ENCODE measurements at places on chromosomes 16 and 17. TPM values are rescaled to one million over a fixed set of nuclear protein-coding genes. Genes with fewer than 3 reads are reported as not detected.

- H3K27me3 ChIP-seq, result no peaks in the 10 kb centered on the region
- H3K4me1 ChIP-seq, result peaks cover 2% of the 10 kb centered on the region
- no peak overlapping the region for H3K4me3 ChIP-seq
- H3K36me3 ChIP-seq, result peaks cover 22% of the 10 kb centered on the region
- no peak for DNase-seq
Measured at GRCh38 chr17:48860034-48860433, 29.2 kb downstream of the CALCOCO2 start.

DNA sequence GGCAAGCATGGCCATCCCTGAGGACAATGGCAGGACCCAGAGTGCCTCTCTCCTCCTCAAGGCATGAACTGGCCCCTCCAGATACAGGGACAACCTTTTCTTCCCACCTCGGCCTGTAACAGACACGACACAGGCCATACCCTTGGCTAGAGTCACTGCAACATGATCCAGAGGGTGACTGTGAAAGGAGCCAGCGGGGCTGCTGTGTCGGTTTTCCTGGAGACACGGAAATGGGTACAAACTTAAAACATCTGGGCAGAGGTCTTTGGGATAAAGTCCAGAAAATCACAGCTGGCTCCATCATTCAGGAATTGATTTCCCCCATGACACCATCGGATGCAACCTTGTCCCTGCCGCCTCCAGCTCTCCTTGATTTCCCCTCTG lies 5.3 kb downstream of the CEP295NL start:
- H3K4me1 ChIP-seq, result peaks cover 2% of the 10 kb centered on the region
- H3K36me3 ChIP-seq, result no peaks in the 10 kb centered on the region
- no peaks in the 10 kb centered on the region for H3K27me3 ChIP-seq
- DNase-seq, result no peak

- DNase-seq, result no peak
- peaks cover 2% of the 10 kb centered on the region for H3K36me3 ChIP-seq
- H3K27me3 ChIP-seq, result no peaks in the 10 kb centered on the region
Measured at GRCh38 chr16:57514371-57514770, 22.0 kb downstream of the CCDC102A start.

DNA sequence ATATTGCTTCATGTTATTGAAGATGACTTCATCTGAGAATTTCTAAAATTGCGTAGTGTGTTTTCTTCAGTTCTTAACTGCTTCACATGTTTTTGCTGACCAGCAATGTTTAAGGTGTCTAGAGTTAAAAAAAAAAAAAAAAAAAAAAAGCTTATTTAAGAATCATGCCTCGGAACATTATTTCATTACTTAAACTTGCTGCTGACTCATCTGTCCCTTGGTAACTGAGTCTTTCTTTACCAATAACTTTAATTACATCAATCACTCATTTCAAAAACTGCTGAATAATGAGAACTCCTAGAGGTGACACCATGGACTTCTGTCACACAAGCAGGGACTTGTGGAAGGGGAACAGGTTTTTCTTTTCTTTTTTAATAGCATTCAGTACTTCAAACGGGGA lies 16.2 kb downstream of the IRX5 start:
- H3K4me1 ChIP-seq, result no peaks in the 10 kb centered on the region
- no peak for DNase-seq
- H3K27ac ChIP-seq, result no peak overlapping the region
- H3K36me3 ChIP-seq, result no peaks in the 10 kb centered on the region

- H3K27ac ChIP-seq, result no peak overlapping the region
- no peak overlapping the region for H3K4me3 ChIP-seq
- no peak for DNase-seq
- H3K4me1 ChIP-seq, result no peaks in the 10 kb centered on the region
- peaks cover 56% of the 10 kb centered on the region for H3K27me3 ChIP-seq
Measured at GRCh38 chr16:86297391-86297790, 212.9 kb upstream of the FOXF1 start.

CNTD1 gene
- total RNA-seq, result 0.23 TPM

GRCh38 chr17:77531641-77532040 lies 390.9 kb downstream of the SEC14L1 start:
- no peak overlapping the region for H3K4me3 ChIP-seq
- peaks cover 4% of the 10 kb centered on the region for H3K36me3 ChIP-seq
- no peak overlapping the region for H3K27ac ChIP-seq
- H3K27me3 ChIP-seq, result peaks cover 18% of the 10 kb centered on the region
- no peak for DNase-seq
- H3K4me1 ChIP-seq, result peaks cover 13% of the 10 kb centered on the region

DNA sequence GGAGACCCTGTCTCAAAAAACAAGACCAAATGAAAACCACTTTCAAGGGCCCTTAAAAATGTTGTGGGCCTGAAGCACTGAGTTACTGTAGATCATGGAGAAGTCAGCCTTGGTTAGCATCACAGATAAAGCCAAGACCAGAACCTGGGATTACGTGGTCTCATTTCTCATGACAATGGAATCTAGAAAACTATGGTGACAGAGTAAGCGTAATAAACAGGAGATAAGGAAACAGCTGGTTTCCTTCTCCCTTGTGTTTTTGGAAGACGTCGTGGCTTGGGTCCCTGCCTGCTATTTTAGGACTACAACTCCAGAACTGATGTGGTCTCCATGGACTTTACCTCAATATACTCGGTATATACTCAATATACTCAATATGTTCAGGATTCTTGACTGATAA lies 180.7 kb upstream of the ZFHX3 start:
- H3K4me3 ChIP-seq, result no peak overlapping the region
- H3K36me3 ChIP-seq, result no peaks in the 10 kb centered on the region
- H3K4me1 ChIP-seq, result no peaks in the 10 kb centered on the region
- no peaks in the 10 kb centered on the region for H3K27me3 ChIP-seq
- no peak overlapping the region for H3K27ac ChIP-seq

DNA sequence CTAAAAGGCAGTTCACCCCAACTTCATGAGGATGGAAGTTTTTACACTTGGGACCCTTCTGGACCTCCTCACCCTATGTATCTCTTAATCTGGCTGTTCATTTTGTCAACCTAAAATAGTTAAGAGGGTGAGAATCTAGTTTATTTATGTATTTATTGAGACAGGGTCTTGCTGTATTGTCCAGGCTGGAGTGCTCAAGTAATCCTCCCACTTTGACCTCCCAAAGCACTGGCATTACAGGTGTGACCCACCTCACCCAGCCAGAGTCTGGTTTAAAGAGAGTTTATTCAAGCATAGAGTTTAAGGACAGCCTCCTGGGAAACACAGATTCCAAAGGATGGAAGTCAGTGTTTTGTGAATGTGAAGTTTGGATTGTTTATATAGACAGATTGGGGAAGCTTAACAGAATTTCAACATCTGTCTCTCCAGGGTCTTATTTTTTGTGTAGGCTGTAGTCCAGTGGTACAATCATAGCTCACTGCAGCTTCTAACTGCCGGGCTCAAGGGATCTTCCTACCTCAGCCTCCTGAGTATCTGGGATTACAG lies 8.0 kb upstream of the APPBP2 start:
- no peaks in the 10 kb centered on the region for H3K36me3 ChIP-seq
- no peak for DNase-seq
- H3K27me3 ChIP-seq, result no peaks in the 10 kb centered on the region
- no peak overlapping the region for H3K4me3 ChIP-seq
- no peak overlapping the region for H3K27ac ChIP-seq
- H3K4me1 ChIP-seq, result no peaks in the 10 kb centered on the region

All from activated CD8-positive, alpha-beta T cell treated with anti-CD3 and anti-CD28 coated beads for 36 hours (primary cell).